ENCODE measurements at places on chromosomes 3 and 15. TPM values are rescaled to one million over a fixed set of nuclear protein-coding genes. Genes with fewer than 3 reads are reported as not detected.

CP gene
- 1.5 TPM for total RNA-seq

ASB7 gene
- 5.0 TPM for total RNA-seq

CCR4 gene
- total RNA-seq = not detected

CA12 gene
- total RNA-seq = 49.6 TPM

TRH gene
- not detected for total RNA-seq

KCNAB1 gene
- 3.9 TPM for total RNA-seq

CCR8 gene
- not detected for total RNA-seq

GRCh38 chr15:42511007-42511391, 15.6 kb downstream of the SNAP23 start:
- no peak overlapping the region for H3K4me3 ChIP-seq
- H3K27me3 ChIP-seq = no peaks in the 10 kb centered on the region
- no peak overlapping the region for H3K27ac ChIP-seq
- DNase-seq = no peak
- no peaks in the 10 kb centered on the region for H3K36me3 ChIP-seq

DNA sequence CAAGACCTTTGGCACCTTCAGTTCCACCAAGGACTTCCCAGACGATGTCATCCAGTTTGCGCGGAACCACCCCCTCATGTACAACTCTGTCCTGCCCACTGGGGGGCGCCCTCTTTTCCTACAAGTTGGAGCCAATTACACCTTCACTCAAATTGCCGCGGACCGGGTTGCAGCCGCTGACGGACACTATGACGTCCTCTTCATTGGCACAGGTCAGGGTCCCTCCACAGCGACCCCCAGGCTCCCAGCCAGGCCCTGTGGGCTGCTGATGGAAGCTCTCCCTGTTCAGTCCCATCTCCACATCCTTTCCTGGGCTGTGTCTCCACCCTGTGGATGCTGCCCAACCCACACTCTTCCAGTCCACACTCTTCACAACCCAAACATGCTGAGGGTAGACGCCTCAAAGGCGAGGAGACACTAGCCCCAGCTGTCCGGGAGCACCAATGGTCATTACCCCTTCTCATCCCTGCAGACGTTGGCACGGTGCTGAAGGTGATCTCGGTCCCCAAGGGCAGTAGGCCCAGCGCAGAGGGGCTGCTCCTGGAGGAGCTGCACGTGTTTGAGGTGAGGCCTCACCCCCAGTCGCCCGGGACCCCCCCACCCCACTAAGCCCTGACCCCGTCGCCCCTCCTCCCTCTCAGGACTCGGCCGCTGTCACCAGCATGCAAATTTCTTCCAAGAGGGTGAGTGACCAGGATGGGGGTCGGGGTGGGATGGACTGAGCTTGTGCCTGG, 4.3 kb upstream of the LSMEM2 start:
- no peak overlapping the region for H3K4me3 ChIP-seq
- DNase-seq = peak; percentile 67
- H3K27me3 ChIP-seq = no peaks in the 10 kb centered on the region
- no peaks in the 10 kb centered on the region for H3K36me3 ChIP-seq
- peaks cover 10% of the 10 kb centered on the region for H3K4me1 ChIP-seq

DNA sequence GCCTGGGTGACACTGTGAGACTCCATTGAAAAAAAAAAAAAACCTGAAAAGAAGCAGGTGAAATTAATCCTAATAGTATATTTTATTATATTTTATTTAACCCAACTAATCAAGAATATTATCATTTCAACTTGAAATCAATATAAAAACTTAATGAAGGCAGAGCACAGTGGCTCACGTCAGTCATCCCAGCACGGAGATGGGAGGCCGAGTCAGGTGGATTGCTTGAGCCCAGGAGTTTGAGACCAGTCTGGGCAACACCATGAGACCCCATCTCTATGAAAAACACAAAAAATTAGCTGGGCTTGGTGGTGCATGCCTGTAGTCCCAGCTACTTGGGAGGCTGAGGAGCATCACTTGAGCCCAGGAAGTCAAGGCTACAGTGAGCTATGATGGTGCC, 33.3 kb upstream of the SLC41A3 start:
- H3K27me3 ChIP-seq = no peaks in the 10 kb centered on the region
- H3K27ac ChIP-seq = no peak overlapping the region
- H3K4me3 ChIP-seq = no peak overlapping the region
- DNase-seq = no peak

DNA sequence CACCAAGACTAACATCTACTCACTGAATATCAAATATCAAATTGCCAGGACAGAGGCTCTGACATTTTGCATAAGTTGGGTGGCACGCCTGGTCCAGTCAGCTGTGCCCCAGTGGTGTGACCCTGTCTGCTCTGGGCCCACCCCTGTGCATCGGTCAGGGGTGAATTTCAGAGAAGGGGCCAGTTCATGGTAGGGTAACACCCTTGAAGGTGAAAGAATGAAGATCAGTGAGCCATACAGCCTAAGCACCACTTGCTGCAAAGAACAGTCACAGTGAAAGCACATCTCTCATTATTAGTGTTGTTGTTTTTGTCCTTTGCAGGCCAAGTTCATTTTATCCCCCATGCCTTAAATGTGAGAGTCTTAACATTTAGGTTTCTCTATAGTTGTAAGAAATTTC, 86.8 kb downstream of the MYRIP start:
- H3K36me3 ChIP-seq = no peaks in the 10 kb centered on the region
- H3K4me1 ChIP-seq = no peaks in the 10 kb centered on the region
- no peak for DNase-seq
- no peak overlapping the region for H3K27ac ChIP-seq

DNA sequence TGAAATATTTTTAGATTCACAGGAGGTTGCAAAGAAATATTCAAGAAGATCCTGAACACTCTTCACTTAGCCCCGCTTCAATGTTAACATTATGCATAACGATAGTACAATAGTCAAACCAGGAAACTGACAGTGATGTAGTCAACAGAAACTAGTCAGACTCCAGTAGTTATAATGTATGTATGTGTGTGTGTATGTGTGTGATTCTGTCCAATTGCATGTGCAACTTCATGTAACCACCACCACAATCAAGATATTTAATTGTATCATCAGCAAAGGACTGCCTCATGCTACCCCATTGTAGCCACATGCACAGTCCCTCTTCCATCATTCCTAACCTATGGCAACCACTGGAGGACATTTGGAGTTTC, 77.9 kb downstream of the APBA2 start:
- H3K27me3 ChIP-seq = no peaks in the 10 kb centered on the region
- H3K36me3 ChIP-seq = no peaks in the 10 kb centered on the region
- no peak for DNase-seq
- H3K4me3 ChIP-seq = no peak overlapping the region
- H3K4me1 ChIP-seq = no peaks in the 10 kb centered on the region

- no peak overlapping the region for H3K4me3 ChIP-seq
- no peaks in the 10 kb centered on the region for H3K4me1 ChIP-seq
- H3K27me3 ChIP-seq = no peaks in the 10 kb centered on the region
- no peak overlapping the region for H3K27ac ChIP-seq
Observed at GRCh38 chr15:31324186-31324585, 2.4 kb upstream of the KLF13 start.

DNA sequence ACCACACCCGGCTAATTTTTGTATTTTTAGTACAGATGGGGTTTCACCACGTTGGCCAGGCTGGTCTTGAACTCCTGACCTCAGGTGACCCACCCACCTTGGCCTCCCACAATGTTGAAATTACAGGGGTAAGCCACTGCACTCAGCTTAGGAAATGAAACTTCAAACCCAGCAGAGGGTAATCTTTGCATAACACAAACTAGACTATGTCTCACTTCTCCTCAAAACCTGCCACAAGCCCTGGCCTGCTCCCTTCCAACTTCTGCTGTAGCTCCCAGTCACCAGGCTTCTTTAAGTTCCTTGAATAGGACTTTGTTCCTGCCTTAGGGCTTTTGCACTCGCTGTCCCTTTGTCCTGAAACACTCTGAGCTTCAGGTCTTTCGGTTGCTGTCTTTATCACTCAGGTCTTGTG, 39.2 kb upstream of the SEMA4B start:
- peaks cover 32% of the 10 kb centered on the region for H3K4me1 ChIP-seq
- H3K27ac ChIP-seq = no peak overlapping the region
- H3K36me3 ChIP-seq = no peaks in the 10 kb centered on the region
- H3K4me3 ChIP-seq = no peak overlapping the region
- no peak for DNase-seq

DNA sequence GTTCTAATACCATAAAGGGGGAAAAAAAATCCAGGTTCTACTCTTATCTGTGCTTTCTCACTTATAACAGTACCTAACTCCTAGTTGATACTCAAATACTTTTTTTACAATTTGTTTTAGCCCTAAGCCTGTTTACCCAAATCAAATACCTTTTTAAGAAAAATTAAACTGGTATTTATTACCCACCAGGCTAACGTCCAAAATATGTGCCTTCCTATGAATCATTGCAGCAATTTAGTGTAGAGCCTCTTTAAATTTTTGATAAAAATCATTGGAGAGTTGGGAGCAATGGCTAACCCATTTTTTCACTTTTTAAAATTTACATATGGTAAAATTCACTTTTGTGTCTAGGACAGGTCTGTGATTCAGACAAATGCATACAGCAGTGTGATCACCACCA, 27.9 kb downstream of the FILIP1L start:
- DNase-seq = no peak
- H3K27ac ChIP-seq = no peak overlapping the region
- H3K4me1 ChIP-seq = peaks cover 6% of the 10 kb centered on the region
- H3K4me3 ChIP-seq = no peak overlapping the region
- no peaks in the 10 kb centered on the region for H3K36me3 ChIP-seq

GRCh38 chr3:158859362-158859761, 57.5 kb downstream of the MFSD1 start:
- H3K4me3 ChIP-seq = no peak overlapping the region
- no peaks in the 10 kb centered on the region for H3K27me3 ChIP-seq
- DNase-seq = no peak
- no peak overlapping the region for H3K27ac ChIP-seq
- H3K4me1 ChIP-seq = no peaks in the 10 kb centered on the region

DNA sequence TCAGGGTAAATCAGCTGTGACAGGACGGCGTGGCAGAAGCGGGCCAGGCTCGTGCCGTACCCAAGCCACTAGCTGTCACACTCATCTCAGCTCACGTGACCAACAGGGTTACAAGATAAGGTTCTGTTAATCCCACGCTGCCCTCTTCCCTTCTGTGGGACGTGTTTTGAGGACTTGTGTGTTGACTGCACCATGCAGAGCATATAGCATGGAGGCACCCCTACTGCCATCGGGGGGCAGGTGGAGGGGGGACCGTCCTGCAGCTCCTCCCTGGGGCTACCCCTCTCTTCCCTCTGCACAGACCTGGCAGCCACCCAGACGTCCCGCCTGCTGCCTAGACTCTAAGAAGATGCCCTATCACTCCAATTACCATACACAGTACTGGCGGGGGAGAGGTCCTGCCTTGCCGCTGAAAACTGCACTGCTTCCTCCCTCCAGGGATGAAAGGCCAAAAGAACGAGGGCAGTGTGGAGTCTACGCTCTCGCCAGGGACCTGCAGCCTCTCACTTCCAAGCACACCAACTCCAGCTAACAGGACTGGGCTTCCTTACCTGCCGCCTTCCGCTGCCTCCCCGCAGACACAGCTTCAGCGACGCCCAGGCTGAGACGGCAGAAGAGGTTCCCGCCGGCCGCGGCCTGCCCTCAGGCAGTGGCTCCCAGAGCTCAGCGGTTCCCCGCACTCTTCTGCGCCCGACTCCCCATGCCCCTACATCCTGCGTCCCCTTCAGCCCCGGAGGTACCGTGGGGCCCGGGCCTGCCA, at the start of gene TNK2:
TSS of gene TNK2 (minus strand) at position 618 of the 760 bp plus-strand sequence. CDS start 19,963 bp downstream, outside the sequence.
- no peaks in the 10 kb centered on the region for H3K36me3 ChIP-seq
- H3K4me3 ChIP-seq = peak within 1 kb of the TSS; percentile 60
- H3K27me3 ChIP-seq = no peaks in the 10 kb centered on the region
- peak; percentile 65 for DNase-seq
- peaks cover 16% of the 10 kb centered on the region for H3K4me1 ChIP-seq

DNA sequence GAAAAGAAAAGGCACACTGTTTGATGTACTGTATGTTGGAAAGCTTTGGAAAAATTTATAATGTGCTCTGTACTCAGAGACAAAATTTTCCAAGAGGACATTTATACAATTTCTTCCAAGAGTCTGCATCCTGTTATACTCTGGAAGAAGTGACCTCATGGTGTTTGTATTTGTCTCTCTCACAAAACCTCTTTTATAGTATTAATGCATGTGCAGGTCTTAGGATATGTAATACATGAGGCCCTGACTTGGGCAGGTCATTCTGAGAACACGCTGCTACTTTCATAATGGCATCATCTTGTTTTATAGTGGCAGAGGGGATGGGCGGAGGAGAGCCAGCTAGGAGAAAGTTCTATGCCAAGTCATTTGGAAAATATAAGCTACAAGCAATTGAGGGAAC, 72.0 kb upstream of the P3H2 start:
- H3K4me1 ChIP-seq = no peaks in the 10 kb centered on the region
- no peaks in the 10 kb centered on the region for H3K36me3 ChIP-seq
- H3K4me3 ChIP-seq = no peak overlapping the region

- H3K27ac ChIP-seq = no peak overlapping the region
- H3K4me3 ChIP-seq = no peak overlapping the region
- no peaks in the 10 kb centered on the region for H3K27me3 ChIP-seq
- no peaks in the 10 kb centered on the region for H3K4me1 ChIP-seq
- DNase-seq = no peak
- H3K36me3 ChIP-seq = no peaks in the 10 kb centered on the region
Observed at GRCh38 chr15:43977072-43977884, 150.5 kb downstream of the WDR76 start.

DNA sequence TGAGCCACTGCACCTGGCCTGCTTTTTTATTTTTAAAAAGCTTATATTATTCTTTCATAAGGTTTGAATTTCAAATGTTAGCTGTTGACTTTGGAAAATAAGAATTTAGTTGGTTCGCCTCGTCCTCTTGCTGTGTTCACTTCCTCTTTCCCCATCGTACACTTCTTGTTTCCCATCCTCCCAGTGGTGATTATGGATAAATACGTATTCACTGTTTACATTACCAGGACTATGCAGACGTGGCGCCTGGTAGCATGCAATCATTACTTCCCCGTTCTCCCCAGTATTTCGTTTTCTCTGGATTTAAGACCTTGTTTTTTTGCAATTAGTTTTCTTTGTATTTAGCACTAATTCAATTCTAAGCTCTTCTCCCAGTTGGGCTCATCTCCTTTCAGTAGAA, 70.1 kb downstream of the LMLN start:
- no peaks in the 10 kb centered on the region for H3K27me3 ChIP-seq
- no peak overlapping the region for H3K4me3 ChIP-seq
- DNase-seq = no peak
- peaks cover 5% of the 10 kb centered on the region for H3K36me3 ChIP-seq
- no peaks in the 10 kb centered on the region for H3K4me1 ChIP-seq

- H3K36me3 ChIP-seq = no peaks in the 10 kb centered on the region
- H3K4me1 ChIP-seq = no peaks in the 10 kb centered on the region
- no peak overlapping the region for H3K4me3 ChIP-seq
- no peaks in the 10 kb centered on the region for H3K27me3 ChIP-seq
- peak; percentile 88 for DNase-seq
Observed at GRCh38 chr15:98311566-98312188, 336.7 kb upstream of the IGF1R start.

GRCh38 chr15:92166751-92167405, 226.8 kb upstream of the ST8SIA2 start:
- H3K4me1 ChIP-seq = no peaks in the 10 kb centered on the region
- no peaks in the 10 kb centered on the region for H3K27me3 ChIP-seq
- no peak for DNase-seq
- no peak overlapping the region for H3K4me3 ChIP-seq
- no peak overlapping the region for H3K27ac ChIP-seq
